Natural killer cell (primary cell): ENCODE measurements at places on chromosomes 5 and 9.

DNA sequence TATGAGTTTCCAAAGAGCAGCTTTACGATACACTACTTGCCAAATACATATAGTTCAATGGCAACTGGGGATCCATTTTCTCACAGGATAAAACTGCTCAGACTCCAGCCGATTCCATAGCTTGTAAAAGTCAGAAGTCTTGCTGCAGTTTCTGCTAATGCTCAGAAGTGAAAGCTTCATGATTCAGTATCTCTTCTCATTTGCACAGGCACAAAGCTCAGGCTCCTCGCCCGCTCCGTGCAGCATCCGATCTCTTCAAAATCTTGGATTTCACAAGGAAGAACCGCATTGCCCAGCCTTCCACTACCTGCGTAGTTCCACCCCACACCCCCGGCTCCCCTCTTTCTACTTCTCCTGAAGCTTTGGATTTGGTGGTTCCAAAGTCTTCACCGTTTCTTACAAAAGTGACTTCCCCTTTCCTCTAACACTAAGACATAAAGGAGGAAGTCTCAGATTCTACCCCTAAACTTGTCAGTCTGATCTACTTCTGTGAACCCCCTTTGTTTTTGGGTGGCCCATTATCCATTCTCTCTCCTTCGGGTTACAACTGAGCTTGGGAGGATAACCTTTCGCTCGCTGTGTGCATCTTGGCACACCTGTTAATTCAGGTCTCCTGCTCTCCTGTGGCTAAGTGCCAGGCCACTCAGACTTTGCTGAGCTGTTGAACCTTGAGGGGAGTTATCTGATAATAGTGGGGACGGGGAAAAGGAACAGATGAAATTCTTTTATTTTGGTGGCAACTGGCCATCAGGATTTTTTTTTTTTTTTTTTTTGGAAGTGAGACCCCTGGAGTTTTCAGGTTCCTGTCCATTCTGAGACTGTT, 194.1 kb downstream of the GNA14 start:
- H3K27me3 ChIP-seq: no peaks in the 10 kb centered on the region
- no peaks in the 10 kb centered on the region for H3K36me3 ChIP-seq
- no peak overlapping the region for H3K4me3 ChIP-seq
- H3K4me1 ChIP-seq: no peaks in the 10 kb centered on the region
- DNase-seq: no peak

GRCh38 chr5:177475563-177476427, 2.4 kb upstream of the DBN1 start:
- H3K4me3 ChIP-seq: no peak overlapping the region
- peaks cover 50% of the 10 kb centered on the region for H3K4me1 ChIP-seq
- no peak for DNase-seq
- no peaks in the 10 kb centered on the region for H3K36me3 ChIP-seq
- no peak overlapping the region for H3K27ac ChIP-seq
- peaks cover 15% of the 10 kb centered on the region for H3K27me3 ChIP-seq

- no peaks in the 10 kb centered on the region for H3K36me3 ChIP-seq
- no peaks in the 10 kb centered on the region for H3K27me3 ChIP-seq
- no peak overlapping the region for H3K27ac ChIP-seq
- no peaks in the 10 kb centered on the region for H3K4me1 ChIP-seq
- DNase-seq: no peak
These were observed 387.9 kb downstream of the DEPDC1B start for GRCh38 chr5:60312098-60312497.

DNA sequence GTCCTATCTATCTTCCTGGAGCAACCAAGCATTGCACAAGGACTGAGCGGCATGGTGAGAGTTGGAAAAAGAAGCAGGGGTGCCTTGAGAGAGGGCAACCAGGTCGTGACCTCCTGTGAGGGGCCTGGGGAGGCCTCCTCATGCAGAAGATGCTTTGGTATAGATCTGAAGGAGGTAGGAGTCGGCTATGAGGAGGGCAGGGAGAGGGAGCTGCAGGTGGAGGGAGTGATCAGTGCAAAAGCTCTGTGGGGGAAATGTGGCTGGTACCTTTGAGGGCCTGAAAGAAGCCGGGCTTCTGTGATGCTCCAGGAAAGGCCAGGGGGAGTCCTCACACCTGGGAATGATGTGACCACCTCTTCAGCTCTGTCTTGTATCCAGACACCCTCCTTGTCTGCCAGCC, 3.6 kb upstream of the SLC25A48 start:
- H3K27me3 ChIP-seq: peaks cover 2% of the 10 kb centered on the region
- no peaks in the 10 kb centered on the region for H3K36me3 ChIP-seq
- DNase-seq: no peak
- no peaks in the 10 kb centered on the region for H3K4me1 ChIP-seq
- no peak overlapping the region for H3K27ac ChIP-seq

DNA sequence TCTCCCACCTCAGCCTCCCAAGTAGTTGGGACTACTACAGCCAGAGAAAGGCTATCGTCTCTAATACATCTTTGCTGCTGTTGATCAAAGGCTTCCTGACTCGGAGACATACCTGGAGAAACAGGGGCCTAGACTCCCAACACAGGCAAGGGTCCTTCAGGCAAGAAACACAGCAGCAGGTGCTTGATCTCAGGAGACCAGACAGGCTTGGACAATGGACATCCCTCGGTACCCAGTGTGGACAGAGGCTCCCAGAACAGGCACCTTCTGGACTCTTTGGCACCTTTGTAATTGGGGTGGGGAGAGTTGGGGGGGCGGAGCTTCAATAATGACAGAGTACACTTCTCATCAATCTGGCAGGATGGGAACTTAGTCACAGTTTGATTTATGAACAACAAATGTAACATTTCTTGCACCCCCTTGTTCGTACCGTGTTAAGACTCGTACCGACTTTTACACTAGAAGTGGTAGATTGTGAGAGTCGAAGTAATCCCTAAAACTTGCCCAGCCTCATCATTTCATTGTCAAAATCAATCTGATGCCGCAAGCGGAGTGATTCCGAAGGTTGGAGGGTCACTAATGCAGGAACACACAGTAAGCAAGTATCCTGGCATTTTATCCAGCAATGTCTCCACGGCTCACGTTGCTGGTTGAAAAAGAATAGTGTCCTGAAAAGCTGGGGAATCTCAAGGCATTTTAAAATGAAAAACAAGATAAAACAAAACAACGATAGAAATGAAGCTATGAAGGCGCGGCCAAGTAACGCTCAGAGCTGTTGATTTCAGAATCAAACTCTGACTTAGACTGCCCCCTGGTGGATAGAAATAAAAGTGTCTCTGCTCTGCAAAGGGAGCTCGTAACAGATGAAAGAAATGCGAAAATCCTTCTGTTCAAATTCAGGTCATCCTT, 46.4 kb upstream of the STK32A start:
- no peaks in the 10 kb centered on the region for H3K27me3 ChIP-seq
- no peak overlapping the region for H3K4me3 ChIP-seq
- H3K4me1 ChIP-seq: peaks cover 3% of the 10 kb centered on the region
- H3K27ac ChIP-seq: no peak overlapping the region
- DNase-seq: no peak
- no peaks in the 10 kb centered on the region for H3K36me3 ChIP-seq

DNA sequence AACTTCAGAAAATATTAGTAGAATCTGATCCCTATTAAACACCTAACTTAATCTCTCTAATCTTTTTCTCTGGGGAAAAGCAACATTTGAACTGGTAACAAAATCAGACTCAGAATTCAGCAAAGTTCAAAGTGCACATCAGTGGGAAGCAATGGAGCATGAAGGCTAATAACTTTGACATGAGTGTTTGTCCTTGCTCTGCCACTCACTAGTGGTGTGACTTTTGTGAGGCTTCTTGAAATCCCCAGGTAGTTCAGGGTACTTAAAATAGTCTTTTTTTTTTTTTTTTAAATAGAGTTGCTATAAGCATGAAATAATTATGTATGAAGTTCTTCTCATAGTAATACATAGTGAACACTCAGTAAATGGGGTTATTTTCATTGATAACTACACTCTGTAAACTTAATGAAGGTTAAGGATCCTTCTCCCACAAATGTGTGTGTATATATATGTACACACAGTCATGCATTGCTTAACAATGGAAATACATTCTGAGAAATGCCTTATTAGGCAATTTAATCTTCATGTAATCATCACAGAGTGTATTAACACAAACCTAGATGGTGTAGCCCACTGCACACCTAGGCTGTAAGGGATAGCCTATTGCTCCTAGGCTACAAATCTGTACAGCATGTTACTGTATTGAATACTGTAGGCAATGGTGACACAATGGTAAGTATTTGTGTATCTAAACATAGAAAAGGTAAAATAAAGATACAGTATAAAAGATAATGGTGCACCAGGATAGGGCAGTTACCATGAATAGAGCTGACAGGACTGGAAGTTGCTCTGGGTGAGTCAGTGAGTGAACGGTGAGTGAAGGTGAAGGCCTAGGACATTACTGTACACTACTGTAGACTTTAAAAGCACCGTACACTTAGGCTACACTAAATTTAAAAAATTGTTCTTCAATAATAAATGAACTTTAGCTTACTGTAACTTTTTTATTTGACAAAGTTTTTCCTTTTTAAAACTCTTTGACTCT, 73.3 kb upstream of the HMHB1 start:
- H3K4me3 ChIP-seq: no peak overlapping the region
- no peak overlapping the region for H3K27ac ChIP-seq
- H3K36me3 ChIP-seq: no peaks in the 10 kb centered on the region

DNA sequence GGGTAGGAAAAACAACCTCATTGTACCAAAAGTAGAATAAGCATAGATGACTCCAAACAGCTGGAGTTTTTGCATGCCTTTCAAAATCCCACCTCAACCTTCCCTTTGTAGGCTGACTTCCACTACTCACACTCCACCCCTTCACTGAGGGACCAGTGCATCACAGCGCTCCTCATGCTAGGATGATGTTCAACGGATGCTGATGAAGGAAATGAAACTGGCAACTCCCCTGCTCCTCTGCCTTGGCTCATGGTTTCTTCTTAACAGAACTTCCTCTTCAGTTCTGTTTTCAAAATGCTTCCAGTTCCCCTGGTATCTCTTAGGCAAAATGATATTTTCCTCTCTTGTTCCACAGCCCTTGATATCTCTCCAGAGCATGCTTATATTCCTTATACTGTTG, 29.0 kb downstream of the LIFR start:
- H3K27me3 ChIP-seq: peaks cover 16% of the 10 kb centered on the region
- H3K4me3 ChIP-seq: no peak overlapping the region
- DNase-seq: no peak
- no peaks in the 10 kb centered on the region for H3K36me3 ChIP-seq
- H3K27ac ChIP-seq: no peak overlapping the region
- H3K4me1 ChIP-seq: no peaks in the 10 kb centered on the region

GRCh38 chr5:38994324-38994927, 79.8 kb downstream of the RICTOR start:
- peaks cover 26% of the 10 kb centered on the region for H3K36me3 ChIP-seq
- no peak overlapping the region for H3K27ac ChIP-seq
- H3K27me3 ChIP-seq: no peaks in the 10 kb centered on the region
- H3K4me3 ChIP-seq: no peak overlapping the region
- DNase-seq: peak; percentile 73

DNA sequence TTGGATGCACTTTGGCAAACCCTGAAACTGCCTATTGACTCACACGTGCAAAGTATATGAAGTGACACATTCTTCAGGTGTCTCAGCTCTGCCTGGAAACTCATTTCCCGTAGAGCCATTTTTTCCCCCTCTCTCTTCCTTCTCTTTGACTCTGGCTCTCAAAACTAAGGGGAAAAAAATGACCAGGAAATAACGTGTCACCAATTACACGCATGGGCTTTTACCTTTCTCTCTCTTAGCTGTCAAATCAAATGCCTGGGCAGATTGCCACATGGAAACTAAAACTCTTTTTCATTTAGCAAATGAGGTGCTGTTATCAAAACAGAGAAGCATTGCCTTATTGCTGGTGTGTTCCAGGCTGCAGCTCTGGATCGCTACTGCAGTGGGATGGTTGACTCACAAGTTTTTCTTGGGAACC, 18.3 kb upstream of the IFNK start:
- no peaks in the 10 kb centered on the region for H3K4me1 ChIP-seq
- DNase-seq: no peak
- no peak overlapping the region for H3K27ac ChIP-seq

DNA sequence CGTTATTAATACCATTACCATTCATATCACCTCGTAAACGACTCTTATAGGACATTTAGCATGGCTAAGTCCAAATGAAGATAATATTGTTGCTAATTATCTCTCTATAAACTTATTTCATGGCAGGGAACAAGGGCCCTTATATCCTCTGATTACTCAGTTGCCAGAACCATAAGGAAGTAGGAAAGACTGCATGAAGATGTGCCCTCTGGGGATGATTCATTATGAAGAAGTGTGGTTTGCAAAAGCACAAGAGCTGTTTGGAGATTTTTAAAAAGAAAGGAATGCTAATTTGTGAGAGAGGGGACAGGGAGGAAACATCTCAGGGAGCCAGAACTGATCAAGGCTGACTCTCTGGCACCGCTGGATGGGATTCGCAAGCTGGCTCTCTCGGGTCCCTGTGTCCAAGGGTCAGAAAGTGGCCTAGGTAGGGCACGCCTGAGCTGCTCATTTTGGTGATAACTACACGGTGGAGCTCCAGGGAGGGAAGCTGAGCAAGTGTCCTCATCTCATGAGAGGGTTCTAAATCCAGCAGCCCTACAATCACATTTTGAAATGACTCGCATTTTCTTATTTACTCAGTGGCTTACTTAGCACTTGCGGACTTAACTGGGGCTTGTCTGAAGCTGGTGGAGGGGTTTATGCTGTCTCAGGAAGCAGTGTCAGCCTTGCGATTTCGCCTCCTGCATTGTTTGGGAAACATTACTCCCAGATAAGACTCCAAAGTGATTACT, 136.8 kb downstream of the C5orf15 start:
- H3K36me3 ChIP-seq: no peaks in the 10 kb centered on the region
- H3K27ac ChIP-seq: no peak overlapping the region
- H3K4me1 ChIP-seq: peaks cover 3% of the 10 kb centered on the region
- DNase-seq: no peak
- no peak overlapping the region for H3K4me3 ChIP-seq

GRCh38 chr9:137138058-137138721, 764 bp upstream of the GRIN1 start:
- peaks cover 31% of the 10 kb centered on the region for H3K27me3 ChIP-seq
- no peak overlapping the region for H3K4me3 ChIP-seq
- H3K4me1 ChIP-seq: peaks cover 4% of the 10 kb centered on the region

- H3K36me3 ChIP-seq: no peaks in the 10 kb centered on the region
- no peaks in the 10 kb centered on the region for H3K4me1 ChIP-seq
- no peaks in the 10 kb centered on the region for H3K27me3 ChIP-seq
- H3K4me3 ChIP-seq: no peak overlapping the region
These were observed 117.8 kb downstream of the ERCC6L2 start for GRCh38 chr9:95993337-95993736.

- no peaks in the 10 kb centered on the region for H3K36me3 ChIP-seq
- no peak overlapping the region for H3K27ac ChIP-seq
- H3K4me1 ChIP-seq: no peaks in the 10 kb centered on the region
- no peak overlapping the region for H3K4me3 ChIP-seq
These were observed 288.6 kb downstream of the ELAVL2 start for GRCh38 chr9:23537192-23538066.

- peaks cover 20% of the 10 kb centered on the region for H3K4me1 ChIP-seq
- peak; percentile 4 for DNase-seq
- no peak overlapping the region for H3K27ac ChIP-seq
- no peak overlapping the region for H3K4me3 ChIP-seq
- no peaks in the 10 kb centered on the region for H3K27me3 ChIP-seq
These were observed 442.4 kb upstream of the ZNF462 start for GRCh38 chr9:106420511-106420944.
